ENCODE measurements at places on chromosomes 5 and 9.
A peak's percentile ranks its signal among the peaks of the same experiment; 100 is the strongest.

DNA sequence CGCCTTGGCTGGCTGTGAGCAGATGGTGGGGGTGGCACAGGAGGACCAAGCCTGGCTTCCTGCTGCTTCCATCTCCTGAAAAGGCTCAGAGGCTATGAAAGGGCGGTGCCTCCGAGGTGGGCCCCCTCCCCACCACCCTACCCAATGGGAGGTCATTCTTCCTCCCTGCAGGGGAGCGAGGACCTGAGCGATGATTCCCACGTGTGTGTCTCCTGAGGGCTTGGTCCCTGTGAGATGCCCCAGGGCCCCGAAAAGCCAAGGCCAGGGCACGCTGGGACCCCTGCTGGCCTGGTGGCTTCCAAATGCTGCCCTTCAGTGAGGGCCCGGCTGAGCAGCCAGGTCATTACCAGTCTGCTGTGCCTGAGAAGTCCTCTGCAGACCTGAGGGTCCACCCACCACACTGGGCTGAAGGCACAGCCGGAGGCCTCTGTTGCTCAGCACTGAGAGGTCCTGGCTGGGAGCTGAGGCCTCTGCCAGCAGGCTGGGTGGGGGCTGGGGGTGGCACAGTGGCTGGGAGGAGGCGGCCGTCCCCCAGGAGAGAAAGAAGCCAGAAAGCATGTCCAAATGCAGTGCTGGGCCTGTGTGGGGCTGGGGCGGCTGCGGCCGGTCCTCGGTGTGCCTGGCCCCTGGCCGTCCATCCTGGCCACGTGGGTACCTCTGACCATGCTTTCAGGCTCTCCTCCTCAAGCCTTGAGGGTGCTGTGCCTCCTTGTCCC is 14.0 kb upstream of the SLC6A19 start:
- DNase-seq, result no peak

DNA sequence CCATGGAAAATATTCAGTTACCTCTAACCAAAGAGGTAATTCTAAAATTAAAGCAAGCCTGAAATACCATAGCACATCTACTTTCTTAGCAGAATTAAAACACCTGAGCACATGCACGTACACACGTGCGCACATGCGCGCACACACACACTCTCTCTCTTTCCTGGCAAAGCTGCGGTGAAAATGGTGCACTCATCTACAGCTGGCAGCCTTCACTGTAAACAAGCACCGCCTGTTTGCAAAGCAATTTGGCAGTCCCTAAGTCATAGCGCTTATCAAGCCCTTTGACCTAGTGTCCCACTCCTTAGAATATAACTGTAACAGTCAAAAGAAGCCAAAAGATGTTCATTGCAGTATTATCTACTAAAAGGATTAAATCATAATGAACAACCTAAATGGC is 278.7 kb downstream of the DENND1A start:
- DNase-seq, result no peak

DNA sequence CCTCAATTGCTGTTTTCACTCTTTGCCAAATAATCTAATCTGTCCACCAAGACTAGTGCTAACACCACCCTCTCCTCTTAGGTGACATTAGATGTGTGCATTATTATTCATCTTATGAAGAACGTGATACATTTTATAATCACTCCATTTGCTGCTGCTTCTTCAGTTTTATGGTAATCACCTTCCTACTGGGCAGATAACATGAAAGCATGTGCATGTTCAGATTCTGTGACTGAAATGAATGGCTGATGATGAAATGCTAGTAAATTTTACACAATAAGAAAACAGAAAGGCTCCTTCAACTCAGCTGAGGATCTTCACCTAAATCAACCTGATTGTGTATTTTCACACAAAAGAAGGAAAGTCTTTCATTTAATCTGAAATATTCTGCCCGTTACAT is 577.6 kb downstream of the CSNK1G3 start:
- no peak for DNase-seq

- no peak for DNase-seq
Measured at GRCh38 chr5:95283761-95284571, 928 bp downstream of the MCTP1 start.

- DNase-seq, result peak; percentile 38
Measured at GRCh38 chr9:130172858-130173665, 858 bp downstream of the NCS1 start.

- no peak for DNase-seq
Measured at GRCh38 chr5:167840527-167841130, 450.8 kb upstream of the WWC1 start.

DNA sequence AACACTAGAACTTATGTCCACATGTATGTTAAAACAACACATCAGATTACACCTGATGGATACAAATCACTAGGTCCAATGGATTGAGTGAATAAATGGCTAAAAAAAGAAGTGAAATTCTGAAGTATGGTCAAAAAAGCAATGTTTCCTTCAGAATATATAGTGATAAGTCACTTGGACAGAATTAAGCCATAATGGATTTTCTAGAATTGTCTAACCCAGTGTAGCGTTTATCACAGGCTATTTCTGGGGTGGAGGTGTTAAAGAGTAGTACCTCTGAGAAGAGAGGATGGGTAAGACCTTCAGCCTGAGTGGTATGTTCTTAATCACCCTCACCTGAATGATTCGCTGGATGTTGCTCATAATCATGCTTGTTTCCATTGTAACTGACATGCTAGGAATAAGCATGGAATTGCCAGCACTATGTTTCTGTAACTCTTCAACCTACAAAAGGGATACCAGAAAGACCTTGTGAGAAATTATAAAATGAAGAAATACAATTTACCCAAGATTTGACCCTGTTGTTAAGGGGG is 33.2 kb downstream of the SLC31A2 start:
- DNase-seq, result no peak

DNA sequence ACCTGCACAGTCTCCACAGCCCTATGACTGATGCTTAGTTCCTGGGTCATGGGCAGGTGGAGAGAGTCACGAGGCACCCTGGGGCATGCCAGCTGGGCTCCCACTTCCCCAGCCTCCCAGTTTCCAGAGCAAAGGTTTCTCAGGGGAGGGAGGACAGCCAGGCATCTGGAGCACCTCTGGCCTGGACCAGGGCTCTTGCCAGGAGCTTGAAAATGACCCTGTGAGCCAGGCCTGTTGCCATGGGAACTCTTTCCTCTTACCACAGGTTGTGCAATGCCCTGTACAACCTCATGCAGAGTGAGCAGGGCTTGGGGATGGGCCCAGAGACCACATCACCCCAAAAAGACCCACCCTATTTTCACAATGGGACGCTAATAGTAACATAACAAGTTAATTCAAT is 113.1 kb downstream of the PSD2 start:
- no peak for DNase-seq

DNA sequence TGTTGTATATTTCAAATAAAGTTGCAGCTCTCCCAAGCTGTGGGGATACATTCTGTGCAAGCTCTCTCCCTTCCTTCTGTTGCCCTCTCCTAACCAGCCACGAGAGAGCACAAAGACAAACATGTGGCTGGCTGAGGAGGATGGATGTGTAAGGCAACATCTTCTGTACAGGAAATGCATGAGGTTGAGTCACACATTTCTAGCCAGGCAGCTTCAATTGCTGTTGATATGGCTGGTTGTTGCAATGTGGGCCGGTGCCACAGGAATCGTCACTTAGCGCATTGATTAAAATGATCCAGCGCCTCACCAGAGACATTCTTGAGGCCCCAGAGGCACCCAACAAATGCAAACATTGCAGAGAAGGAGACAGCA is 207.1 kb downstream of the ICE1 start:
- no peak for DNase-seq

DNA sequence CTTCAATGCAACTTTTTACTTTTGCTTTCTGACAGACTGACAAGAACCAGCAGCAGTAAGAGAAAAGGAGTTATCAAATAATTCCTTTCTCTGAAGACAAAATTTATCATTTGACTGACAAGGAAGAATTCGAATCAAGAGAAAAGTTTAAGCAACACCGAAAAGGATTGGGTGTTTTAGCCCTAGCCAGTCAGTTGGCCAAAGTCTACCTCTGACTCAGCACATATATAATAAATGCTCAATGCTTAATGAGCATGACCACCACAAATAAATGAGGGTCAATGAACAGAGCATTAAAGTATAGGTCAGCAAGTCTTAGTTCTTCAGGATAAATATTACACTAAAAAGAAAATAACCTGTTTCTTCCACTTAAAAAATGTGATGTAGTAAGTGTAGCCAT is 1603.5 kb upstream of the C9orf72 start:
- DNase-seq, result no peak

DNA sequence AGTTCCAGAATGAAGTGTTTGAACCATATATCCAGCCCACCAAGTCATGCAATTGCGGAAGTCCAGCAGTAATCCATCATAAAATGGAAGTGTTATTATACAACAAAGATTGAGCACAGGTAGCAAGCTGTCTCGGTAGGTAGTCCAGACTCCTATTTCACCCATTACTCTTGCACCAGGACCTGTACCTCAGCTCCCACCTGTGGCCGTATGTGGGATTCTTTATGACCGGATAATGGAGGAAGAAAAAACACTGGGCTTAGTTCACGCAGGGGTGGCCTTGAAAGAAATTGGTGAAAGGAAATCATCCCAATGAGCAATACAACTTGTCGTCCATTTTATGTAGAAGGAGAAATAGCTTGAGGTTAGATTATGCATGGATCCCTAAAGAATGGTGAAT is 216.3 kb downstream of the ESM1 start:
- no peak for DNase-seq

GRCh38 chr9:19637084-19637483 is 151.8 kb downstream of the SLC24A2 start:
- DNase-seq, result no peak

DNA sequence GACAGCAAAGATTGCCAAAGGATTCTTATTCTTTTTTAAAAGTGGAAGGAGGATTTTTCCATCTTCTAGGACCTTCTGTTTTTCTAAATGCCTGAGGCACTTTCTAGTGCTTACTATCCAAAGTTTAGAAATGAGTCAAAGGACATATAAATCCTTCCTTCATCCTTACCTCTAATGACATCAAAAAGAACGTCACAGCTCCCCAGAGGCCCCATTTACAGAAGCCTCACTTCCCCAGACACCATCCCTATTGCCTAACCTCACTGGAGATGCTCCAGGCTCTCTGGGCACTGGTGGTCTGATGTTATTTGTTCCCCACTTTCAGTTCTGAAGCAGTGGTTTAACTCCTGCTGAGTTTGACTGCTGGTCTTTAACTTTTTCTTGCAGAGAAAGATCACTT is 504.3 kb downstream of the AGTPBP1 start:
- DNase-seq, result no peak

- no peak for DNase-seq
Measured at GRCh38 chr9:5389109-5389732, 48.5 kb downstream of the PLGRKT start.

DNA sequence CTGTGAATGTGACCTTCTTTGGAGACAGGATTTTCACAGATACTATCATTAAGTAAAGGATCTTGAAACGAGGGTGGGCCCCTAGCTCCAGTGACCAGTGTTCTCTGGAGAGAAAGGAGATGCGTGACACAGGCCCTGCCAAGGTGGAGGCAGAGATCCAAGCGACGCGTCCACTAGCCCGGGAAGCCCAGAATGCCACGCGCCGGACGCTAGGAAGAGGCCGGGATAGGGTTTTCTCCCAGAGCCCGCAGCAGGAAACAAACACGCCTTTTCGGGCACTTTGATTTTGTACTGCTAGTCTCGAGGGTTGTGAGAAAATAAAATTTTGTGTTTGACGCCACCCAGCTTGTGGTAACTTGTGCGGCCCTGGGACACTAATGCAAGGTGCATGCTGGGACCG is 29.6 kb upstream of the VDAC1 start:
- DNase-seq, result no peak

- DNase-seq, result no peak
Measured at GRCh38 chr5:18236386-18236785, 602.1 kb downstream of the TAF11L14 start.

- no peak for DNase-seq
Measured at GRCh38 chr9:32380944-32381343, 3.5 kb upstream of the ACO1 start.

Data from stimulated activated CD8-positive, alpha-beta memory T cell treated with anti-CD3 and anti-CD28 coated beads, Interleukin-4, amount 100 ng/mL, for 4 hours (primary cell).